ENCODE measurements at places on chromosomes 13 and 19.

DNA sequence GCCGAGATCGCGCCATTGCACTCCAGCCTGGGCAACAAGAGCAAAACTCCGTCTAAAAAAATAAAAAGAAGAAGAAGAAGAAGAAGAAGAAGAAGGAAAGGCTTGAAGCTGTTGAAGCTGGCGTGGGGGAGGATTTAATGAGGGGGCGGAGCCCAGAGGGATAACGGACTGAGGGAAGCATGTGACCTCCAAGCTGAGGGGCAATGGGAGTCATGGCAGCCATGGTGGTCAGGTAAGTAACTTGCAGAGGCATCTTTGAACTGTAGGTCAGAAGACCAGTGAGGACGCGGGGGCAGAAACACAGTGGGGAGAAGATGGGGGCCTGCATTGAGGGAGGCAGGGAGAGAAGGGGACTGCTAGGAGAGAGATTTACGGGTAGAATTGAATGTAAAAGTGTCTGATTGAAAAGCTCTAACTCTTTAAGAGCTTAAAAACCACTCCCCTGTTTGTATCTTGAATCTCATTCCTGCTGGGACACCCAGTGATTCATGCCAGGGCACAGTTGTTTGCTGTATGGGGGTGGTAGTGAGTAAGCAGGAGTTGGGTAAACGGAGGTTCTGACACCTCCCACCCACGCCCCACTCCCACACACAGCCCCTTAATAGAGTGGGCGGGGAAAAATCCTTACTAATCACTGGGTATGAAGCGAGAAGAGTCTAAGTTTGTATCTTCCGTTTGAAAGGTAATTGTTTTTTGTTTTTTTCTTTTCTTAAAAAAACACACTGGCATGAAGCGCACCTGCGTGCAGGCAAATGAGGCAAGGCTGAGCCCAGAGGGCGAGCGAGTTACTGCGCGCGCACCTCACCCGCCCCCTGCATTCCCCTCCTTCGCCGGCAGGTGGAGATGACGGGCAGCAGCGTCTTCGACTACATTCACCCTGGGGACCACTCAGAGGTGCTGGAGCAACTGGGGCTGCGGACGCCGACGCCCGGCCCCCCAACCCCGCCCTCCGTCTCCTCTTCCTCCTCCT lies 13.0 kb downstream of the TMEM160 start:
- DNase-seq: peak; percentile 83

DNA sequence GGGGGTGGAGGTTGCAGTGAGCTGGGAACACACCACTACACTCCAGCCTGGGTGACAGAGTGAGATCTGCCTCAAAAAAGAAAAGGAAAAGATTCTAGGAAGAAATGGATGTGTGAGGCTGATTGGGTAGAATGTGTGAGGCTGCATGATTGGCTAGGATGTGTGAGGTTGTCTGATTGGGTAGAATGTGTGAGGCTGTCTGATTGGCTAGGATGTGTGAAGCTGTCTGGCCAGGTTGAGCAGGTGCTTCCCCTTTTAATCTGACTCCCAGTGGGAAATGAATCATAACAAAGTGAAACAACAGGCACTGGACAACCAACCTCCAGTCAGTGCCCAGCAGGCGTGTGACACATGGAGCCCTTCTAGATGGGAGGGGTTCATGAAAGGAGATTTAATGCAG lies 14.7 kb downstream of the C13orf46 start:
- peak; percentile 59 for DNase-seq

GRCh38 chr13:109154146-109154545 lies 524.7 kb downstream of the MYO16 start:
- peak; percentile 63 for DNase-seq

DNA sequence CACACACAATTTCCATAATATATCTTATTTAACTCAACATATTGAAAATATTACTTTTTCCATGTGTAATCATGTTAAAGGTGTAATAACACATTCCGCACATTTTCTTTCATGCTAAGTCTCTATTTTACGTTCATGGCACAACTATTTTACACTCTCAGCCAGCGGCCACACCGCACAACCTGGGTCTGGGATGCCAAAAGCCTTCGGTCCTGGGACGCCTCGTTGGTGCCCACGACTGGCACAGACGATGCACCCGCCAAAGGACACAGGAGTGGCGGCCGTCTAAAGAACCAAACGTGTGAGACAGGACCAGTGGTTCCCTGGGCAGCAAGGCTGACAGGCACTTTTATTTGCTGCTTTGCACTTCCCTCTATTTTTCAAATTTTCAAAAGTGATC lies 10.0 kb upstream of the PROZ start:
- DNase-seq: no peak

GRCh38 chr19:37334179-37335071 lies 36.5 kb upstream of the ZNF527 start:
- DNase-seq: peak; percentile 94

GRCh38 chr19:38134540-38135149 lies 89.4 kb downstream of the DPF1 start:
- peak; percentile 8 for DNase-seq

- no peak for DNase-seq
Measured at GRCh38 chr13:32008518-32009175, 22.9 kb upstream of the FRY start.

DNA sequence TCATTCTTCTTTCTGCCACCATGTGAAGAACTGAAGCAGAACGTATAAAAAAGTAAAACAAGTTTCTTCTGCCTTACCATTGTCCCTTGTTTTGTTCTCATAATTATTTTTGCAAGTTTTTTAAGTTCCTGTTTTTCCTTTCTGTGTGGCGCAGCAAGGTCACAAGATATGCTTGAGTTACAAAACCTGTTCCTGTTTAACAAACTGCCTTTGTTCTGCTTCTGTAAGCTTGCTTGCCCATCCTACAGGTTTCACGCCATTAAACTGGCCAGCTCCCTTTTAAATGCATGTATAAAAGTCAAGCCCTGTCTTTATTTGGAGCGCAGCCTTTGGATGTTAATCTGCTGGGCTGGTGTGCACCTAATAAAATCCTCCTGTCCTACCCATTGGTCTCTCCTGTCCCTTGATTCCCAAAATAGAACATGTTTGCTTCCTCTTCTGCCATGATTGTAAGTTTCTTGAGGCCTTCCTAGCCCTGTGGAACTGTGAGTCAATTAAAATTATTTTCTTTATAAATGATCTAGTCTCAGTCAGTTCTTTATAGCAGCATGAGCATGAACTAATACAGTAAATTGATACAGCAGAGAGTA lies 1115.4 kb downstream of the SLITRK1 start:
- no peak for DNase-seq

GRCh38 chr13:95509521-95510310 lies 42.8 kb upstream of the CLDN10 start:
- no peak for DNase-seq
